Hindlimb muscle (tissue), 1 donor: ENCODE measurements at places on chromosomes 11 and 22. TPM values are rescaled to one million over a fixed set of nuclear protein-coding genes. Genes with fewer than 3 reads are reported as not detected.

FDXACB1 gene
- polyA plus RNA-seq: 1.6 TPM

DNA sequence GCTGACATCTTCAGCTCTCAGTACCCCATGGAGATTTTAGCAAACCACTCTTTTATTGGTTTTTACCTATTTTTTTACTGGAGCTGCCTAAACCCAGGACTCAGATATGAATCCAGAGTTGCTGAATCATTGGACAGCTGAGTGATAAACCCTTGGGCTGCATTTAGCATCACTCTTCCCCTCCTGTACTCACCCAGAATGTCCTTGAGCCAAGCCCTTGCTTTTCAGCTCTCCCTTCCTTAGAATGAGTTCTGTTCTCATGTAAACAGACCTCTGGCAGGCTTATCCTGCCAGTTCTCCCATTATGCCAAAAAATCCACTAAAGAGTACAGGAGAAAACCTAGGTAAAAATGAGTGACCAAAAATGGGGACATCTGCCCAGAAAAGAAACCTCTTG is 200.1 kb upstream of the POU2AF2 start:
- no peak for DNase-seq

- no peak for DNase-seq
Measured at GRCh38 chr11:134412203-134413042, at the start of gene B3GAT1. B3GAT1 (minus strand) TSS chr11:134412242; CDS start chr11:134387659, 24,583 bp downstream.

GRCh38 chr11:12973528-12974181 is 35.5 kb upstream of the RASSF10 start:
- DNase-seq: no peak

DNA sequence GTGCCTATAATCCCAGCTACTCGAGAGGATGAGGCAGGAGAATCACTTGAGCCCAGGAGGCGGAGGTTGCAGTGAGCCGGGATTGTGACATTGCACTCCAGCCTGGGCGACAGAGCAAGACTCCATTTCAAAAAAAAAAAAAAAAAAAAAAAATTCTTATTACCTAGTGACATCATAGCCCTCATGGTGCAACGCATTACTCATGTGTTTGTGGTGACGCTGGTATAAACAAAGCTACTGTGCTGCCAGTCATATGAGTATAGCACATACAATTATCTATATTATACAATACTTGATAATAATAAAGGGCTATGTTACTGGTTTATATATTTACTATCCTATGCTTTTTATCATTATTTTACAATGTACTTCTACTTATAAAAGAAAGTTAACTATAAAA is 41.2 kb downstream of the OR2AT4 start:
- no peak for DNase-seq

- no peak for DNase-seq
Measured at GRCh38 chr11:54985731-54986130, 276.2 kb upstream of the TRIM48 start.

- DNase-seq: no peak
Measured at GRCh38 chr11:6611092-6611962, 689 bp downstream of the TAF10 start.

- DNase-seq: no peak
Measured at GRCh38 chr11:86591631-86592030, 80.8 kb downstream of the ME3 start.
